ENCODE measurements at places on chromosomes 7 and 10.

GRCh38 chr7:8413600-8413999 lies 19.8 kb upstream of the NXPH1 start:
- DNase-seq = no peak

DNA sequence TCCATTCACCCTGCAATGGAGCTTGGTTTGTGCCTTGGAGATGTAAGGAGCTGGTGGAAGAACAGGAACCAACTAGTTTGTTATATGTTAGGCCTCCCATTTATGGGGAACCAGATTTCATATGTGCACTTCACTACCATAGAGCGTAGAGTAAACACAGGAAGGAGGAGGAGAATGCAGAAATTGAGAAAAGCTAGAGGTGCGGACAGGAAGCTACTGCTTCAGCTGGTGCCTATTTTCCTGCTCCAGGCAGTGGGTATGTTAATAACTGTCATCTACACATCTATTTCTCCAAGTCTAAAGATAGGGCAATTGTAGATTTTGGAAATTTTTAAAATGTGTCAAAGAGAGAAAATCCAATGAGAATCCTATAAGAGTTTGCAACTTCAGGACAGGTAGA lies 482.2 kb downstream of the PLXDC2 start:
- DNase-seq = no peak

GRCh38 chr7:41773756-41774155 lies 70.9 kb upstream of the INHBA start:
- no peak for DNase-seq

GRCh38 chr10:22022257-22023032 lies 18.9 kb upstream of the DNAJC1 start:
- peak; percentile 36 for DNase-seq

DNA sequence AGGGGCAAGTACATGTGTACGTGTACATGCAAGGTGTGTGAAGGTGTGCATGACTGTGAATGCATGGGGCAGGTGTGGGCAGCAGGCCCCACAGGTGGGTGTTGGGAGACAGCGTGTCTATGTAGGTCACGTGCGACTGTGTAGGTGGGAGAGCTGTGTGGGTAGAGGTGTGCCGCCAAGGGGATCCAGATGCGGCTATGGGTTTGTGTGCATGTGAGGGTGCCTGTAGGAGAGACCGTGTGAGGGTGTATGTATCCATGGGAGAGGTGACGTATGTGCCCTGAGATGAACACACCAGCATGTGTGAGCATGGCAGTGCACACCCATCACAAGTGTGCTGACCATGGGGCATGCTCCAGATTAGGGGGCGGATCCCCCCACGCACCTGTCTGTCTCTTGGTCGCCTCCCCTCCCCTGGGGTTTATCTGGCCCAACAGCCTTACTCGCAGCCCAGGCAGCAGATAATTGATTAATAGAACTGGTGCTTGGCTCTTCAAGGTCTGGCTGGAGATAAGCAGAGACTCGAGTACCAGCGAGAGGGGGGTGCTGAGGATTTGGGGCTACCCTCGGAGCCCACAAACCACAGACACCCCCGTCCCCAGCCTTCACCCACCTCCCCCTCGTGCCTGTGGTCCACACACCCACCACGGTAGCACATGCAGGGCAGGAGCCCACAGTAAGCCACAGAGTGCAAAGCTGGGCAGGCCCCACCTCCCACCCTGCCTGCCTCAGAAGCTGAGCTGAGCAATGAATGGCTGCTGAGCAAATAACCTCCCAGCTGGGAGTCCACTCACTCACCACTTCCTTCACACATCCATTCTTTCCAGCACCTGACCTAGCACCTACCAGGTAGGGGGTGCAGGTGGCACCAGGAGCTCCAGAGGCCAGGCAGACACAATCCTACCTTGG lies 41.4 kb upstream of the ZMIZ1 start:
- no peak for DNase-seq

GRCh38 chr7:15228831-15229230 lies 326.3 kb upstream of the DGKB start:
- no peak for DNase-seq

DNA sequence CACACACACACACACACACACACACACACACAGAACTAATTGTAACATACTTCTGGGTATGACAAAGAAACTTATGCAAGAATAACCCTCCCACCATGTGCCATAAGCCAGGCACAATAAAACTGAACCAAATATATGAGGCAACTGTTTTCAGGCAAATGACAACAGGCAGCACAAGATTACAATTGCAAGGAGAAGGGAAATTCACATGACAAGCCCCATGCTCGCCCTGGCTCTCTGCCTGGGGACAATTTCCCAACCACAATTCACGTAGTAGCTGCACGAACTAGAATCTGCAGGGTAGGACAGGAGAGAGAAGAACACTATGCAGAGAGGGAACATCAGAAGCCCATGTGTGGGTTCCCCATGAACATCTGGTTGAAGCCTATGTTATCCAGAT lies 143.3 kb downstream of the CALN1 start:
- DNase-seq = no peak

DNA sequence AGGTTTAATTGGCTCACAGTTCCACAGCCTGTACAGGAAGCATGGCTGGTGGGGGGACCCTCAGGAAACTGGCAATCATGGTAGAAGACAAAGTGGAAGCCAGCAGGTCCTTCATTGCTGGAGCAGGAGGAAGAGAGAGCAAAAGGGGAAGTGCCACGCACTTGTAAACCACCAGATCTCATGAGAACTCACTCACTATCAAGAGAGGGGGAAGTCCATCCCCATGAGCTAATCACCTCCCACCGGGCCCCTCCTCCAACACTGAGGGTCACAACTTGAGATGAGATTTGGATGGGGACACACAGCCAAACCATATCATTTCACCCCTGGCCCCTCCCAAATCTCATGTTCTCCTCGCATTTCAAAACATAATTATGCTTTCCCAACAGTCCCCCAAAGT lies 171.9 kb upstream of the CACNA2D1 start:
- no peak for DNase-seq

- no peak for DNase-seq
Observed at GRCh38 chr7:100588438-100588837, 2.3 kb downstream of the FBXO24 start.

- DNase-seq = no peak
Observed at GRCh38 chr7:39633563-39634477, 10.4 kb downstream of the RALA start.

GRCh38 chr7:98922392-98923187 lies 44.3 kb downstream of the TRRAP start:
- DNase-seq = peak; percentile 92

GRCh38 chr10:104928734-104929133 lies 287.6 kb downstream of the SORCS3 start:
- no peak for DNase-seq

- DNase-seq = no peak
Observed at GRCh38 chr7:121610243-121610642, 214.1 kb upstream of the FAM3C start.

- DNase-seq = no peak
Observed at GRCh38 chr7:155780884-155781283, 31.4 kb downstream of the SHH start.

- DNase-seq = peak; percentile 5
Observed at GRCh38 chr7:83547526-83547925, 101.4 kb downstream of the SEMA3E start.

- DNase-seq = no peak
Observed at GRCh38 chr7:45644237-45644636, 70.1 kb downstream of the ADCY1 start.

- no peak for DNase-seq
Observed at GRCh38 chr10:6171881-6172695, 30.6 kb upstream of the PFKFB3 start.

DNA sequence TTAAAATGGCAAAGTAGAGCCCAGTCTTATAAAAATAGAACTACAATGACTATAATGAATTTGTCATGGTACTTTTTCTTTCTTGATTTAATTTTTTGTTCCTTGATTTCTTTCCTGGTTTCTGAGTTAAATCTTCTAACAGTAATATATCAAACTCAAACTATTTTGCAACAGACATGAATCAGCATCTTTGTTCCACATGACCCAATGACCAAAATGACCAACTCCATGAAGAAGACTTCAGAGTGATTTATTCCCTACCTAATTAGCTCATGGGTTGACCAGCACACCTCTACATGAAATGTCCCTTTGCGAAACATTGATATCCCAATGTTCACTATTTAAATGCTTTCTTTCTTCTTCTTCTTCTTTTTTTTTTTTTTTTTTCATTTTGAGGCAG lies 30.9 kb downstream of the NMT2 start:
- no peak for DNase-seq

DNA sequence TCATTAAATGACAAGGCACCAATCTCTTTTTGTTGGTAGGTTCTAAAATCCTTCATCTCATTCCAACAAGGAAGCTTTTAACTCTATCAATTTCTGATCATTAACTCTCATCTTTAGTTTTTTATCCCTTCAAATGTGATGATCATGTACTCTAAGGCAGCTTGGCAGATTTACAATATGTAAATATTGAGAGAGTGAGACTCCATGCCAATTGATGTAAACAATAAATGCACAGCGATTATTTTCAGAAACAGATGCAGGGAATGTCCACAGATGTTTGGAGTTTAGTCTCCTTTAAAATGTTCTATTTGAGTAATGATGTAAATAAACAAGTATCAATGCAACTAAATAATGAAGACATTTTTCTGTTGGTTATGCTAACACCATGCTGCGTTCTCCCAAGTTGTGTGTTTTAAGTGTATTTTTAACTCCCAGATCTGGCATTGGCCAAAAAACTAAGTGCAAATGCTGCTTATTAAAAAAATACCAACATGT lies 213.8 kb downstream of the AHR start:
- DNase-seq = no peak

GRCh38 chr10:48184224-48184623 lies 90.3 kb downstream of the FRMPD2 start:
- DNase-seq = no peak

GRCh38 chr10:96996275-96996965 lies 164.3 kb downstream of the LCOR start:
- no peak for DNase-seq

GRCh38 chr7:16395121-16395520 lies 26.2 kb downstream of the CRPPA start:
- no peak for DNase-seq

- DNase-seq = peak; percentile 74
Observed at GRCh38 chr10:11757821-11758463, 15.8 kb downstream of the ECHDC3 start.

- peak; percentile 91 for DNase-seq
Observed at GRCh38 chr7:140653319-140654108, 12.9 kb upstream of the DENND2A start.

DNA sequence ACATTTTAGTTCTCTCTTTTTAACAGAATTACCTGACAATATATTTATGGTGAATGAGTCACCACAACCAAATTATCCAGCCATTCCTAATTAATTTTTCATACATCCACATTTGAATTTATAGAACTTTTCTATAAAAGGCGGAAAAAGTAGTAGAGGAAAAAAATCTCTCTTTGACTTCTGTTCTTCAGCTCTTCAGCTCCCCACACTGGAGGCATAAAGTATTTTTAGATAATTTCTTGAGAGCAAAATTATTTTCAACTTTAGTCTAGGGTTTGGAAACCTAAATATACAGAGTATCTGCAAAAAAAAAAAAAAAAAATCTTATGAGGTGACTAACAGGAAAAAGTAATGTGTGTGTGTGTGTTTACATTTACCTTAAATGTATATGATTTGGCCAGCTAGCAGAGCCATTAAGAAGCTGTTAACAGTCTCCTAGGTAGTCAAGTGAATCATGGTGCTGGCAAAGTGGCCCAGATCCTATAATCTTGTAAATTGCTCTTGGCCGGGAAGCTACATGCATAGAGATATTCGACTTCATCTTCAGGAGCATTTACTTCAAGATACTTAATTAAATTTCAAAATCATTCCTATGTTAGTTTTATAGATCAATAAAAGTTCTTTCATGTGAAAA lies 383.1 kb upstream of the STEAP1 start:
- no peak for DNase-seq

- no peak for DNase-seq
Observed at GRCh38 chr7:107958764-107959526, 44.0 kb downstream of the LAMB1 start.

GRCh38 chr7:134919240-134919641 lies 67.1 kb upstream of the AGBL3 start:
- DNase-seq = no peak

DNA sequence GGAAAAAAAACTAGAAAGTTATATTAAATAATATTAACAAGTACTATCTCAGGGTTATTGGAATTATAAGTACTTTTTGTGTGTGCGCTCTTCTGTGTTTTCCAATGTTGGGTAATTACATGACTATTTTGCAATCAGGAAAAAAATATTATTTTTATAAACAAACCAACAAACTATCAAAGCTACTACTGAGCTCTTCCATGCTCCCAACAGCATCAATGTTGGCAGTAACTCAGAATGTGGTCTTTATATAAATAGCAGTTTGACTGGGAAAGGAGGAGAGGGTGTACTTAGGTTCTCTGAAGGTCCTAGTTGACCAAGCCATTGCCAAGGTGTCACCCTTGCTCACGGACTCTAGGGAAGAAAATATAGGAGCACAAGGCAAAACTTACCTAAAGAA lies 15.0 kb downstream of the MTERF1 start:
- no peak for DNase-seq

- no peak for DNase-seq
Observed at GRCh38 chr10:65377687-65378086, 1548.1 kb upstream of the LRRTM3 start.

GRCh38 chr7:145718129-145718528 lies 398.5 kb upstream of the CNTNAP2 start:
- no peak for DNase-seq

GRCh38 chr7:85022064-85022697 lies 164.7 kb downstream of the SEMA3D start:
- DNase-seq = no peak

- DNase-seq = peak; percentile 72
Observed at GRCh38 chr7:117119192-117119924, 166.1 kb downstream of the ST7 start.

GRCh38 chr10:3687510-3688081 lies 97.4 kb downstream of the KLF6 start:
- no peak for DNase-seq

DNA sequence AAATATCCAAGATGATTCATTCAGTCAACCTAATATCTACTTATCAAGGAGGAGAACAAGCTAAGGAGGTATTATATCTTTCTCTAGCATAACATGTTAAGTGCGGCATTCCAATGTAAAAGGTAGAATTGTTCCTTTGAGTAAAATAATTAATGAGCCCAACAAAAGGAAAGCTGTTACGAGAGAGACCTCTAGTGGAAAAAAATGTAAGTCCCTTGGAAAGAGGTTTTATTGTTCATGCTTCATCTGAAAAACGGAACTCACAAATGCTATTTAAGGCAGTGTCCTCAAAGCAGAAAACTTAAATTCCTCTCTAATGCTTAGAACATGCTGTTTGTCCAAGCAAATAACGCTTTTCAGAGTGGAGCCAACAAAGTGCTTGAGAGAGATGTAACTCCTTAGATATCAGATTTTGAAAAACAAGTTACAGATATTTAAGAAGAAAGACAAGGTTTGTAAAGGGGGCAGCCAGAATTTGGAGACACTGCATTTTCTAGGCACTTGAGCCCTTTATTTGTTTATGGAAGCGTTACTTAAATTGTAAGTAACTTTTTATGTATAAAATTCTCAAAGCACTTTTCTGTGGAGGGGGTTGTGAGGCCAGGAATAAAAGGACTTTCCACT lies 119.9 kb downstream of the TFEC start:
- peak; percentile 29 for DNase-seq

GRCh38 chr7:147681530-147681929 lies 909.0 kb upstream of the C7orf33 start:
- no peak for DNase-seq
